ENCODE measurements at places on chromosomes 13 and 19.

GRCh38 chr19:27972291-27973040 lies 1240.5 kb downstream of the UQCRFS1 start:
- no peak for DNase-seq

- no peak for DNase-seq
Measured at GRCh38 chr19:41928221-41928683, at the start of gene ERFL. Gene ERFL (minus strand): TSS chr19:41928449. CDS start chr19:41912919, 15,530 bp downstream.

GRCh38 chr19:18929311-18929710 lies 9.8 kb downstream of the DDX49 start:
- no peak for DNase-seq

GRCh38 chr19:43467730-43468129 lies 2.3 kb upstream of the LYPD3 start:
- DNase-seq: no peak

GRCh38 chr19:10468133-10468532 lies 35.0 kb downstream of the KEAP1 start:
- no peak for DNase-seq

DNA sequence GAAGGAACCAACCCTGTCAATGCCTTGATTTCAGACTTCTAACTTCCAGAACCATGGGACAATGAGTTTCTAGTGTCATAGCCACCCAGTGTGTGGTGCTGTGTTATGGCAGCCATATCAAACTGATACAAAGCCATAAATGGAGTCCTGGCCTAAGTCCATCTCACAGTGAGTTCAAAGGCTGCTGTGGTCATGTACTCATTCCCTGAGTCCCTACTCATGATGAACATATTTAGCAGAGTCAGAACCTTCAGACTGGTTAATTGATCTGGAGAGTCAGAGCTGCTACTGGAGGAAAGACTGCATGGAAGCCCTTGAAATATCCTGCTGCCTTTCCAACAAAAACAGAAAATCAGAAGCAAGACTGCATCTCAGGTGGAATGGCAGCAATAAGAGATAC lies 39.2 kb upstream of the CSNK1A1L start:
- no peak for DNase-seq

- no peak for DNase-seq
Measured at GRCh38 chr13:83221256-83221655, 661.0 kb downstream of the SLITRK1 start.

DNA sequence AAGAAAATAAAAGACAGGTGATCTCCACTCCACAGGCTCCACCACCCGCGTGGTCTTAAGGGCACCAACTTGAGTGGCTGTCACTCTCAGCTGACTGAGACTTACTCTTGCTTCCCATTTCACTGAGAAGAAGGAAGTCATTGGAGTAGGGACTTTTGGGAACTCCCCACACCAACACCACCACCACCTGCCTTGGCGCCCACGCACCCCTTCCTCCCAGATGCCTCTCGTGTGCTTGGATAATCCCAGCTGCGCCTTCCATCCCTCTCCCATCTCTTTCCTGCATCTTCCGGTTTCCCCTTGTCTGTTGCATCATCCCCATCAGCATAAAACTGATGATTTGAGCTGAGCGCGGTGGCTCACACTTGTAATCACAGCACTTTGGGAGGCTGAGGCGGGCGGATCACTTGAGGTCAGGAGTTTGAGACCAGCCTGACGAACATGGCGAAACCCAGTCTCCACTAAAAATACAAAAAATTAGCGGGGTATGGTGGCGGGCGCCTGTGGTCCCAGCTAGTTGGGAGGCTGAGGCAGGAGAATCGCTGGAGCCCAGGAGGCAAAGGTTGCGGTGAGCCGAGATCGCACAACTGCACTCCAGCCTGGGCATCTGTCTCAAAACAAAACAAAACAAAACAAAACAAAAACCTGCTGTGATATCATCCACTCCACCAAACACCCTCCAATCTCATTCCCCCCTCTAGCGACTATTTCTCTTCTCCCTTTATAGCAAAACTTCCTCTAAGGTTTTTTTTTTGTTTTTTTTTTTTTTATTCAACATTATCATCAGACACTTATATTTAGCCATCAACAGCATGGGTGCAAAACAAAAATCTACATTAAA lies 25.5 kb downstream of the AP2S1 start:
- DNase-seq: no peak

GRCh38 chr13:33182729-33183128 lies 102.8 kb downstream of the STARD13 start:
- DNase-seq: no peak

GRCh38 chr13:46834657-46835056 lies 37.7 kb upstream of the ESD start:
- no peak for DNase-seq

- DNase-seq: no peak
Measured at GRCh38 chr19:55372316-55373081, 2.2 kb upstream of the IL11 start.

DNA sequence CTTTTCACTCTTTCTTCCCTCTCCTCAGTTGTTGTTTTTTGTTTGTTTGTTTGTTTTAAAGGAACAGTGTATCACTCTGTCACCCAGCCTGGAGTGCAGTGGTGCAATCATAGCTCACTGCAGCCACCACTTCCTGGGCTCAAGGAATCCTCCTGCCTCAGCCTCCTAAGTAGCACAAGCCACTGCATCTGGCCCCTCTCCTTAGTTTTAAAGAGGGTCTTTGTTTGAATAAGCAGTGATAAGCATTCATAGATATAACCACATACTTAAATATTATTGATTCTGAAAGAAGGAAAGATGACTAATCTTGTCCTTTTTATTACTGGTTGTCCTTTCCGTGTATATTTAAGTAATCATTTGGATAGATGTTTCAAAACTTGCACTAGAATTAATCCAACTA lies 26.7 kb downstream of the ERCC5 start:
- no peak for DNase-seq

DNA sequence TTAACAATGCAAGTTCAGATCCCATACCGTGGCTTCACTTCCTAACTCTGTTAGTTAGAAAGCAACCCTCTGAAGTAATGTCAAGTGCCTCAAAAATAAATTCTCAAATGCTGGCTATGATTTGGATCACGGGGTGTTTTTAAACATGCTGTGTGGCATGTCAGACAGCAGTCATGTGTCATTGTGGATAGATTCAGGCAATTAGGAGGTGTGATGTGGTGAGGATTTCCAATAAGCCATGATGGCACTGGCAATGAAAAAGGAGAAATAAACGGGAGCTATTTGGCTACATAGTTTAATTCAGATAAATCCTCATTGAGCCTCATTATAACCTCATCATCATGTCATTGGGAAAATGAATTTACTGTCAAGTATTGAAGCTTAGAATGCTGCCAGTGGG lies 130.3 kb downstream of the ATP8A2 start:
- no peak for DNase-seq

- DNase-seq: no peak
Measured at GRCh38 chr13:27728271-27728670, 64.0 kb upstream of the GSX1 start.

DNA sequence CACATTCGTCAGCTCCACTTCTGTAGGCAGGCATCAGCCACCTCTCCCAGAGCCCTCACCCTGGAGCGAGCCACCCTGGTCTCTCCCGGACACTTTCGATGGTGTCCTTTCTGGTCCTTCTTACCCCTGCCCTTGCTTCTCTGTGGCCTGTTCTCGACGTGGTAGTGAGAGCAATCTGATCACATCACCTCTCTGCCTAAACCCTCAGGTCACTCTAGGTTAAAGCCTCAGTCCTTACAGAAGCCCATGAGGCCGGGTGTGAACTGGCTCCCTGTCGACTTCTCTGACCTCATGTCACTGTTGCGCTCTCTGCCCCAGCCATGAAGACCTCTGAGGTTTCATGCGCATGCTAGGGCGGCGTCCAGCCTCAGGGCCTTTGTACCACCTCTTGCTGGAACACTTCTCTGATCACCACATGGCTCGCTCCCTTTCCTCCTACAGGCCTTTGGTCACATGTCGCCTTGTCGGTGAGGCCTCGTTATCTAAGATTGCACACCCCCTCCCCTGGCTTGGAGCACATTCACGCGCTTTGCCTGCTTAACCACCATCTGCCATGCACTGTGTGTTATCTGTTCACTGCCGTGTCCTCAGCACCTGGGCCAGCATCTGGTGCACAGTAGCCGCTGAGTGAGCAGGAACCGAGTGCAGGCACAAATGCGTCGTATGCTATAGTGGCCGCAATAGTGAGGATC lies 101.5 kb downstream of the DPF1 start:
- no peak for DNase-seq

- no peak for DNase-seq
Measured at GRCh38 chr13:36536546-36536945, 104.3 kb downstream of the CCNA1 start.

Data from right hindlimb (tissue), 1 donor.